ENCODE measurements at places on chromosomes 16 and 17.

DNA sequence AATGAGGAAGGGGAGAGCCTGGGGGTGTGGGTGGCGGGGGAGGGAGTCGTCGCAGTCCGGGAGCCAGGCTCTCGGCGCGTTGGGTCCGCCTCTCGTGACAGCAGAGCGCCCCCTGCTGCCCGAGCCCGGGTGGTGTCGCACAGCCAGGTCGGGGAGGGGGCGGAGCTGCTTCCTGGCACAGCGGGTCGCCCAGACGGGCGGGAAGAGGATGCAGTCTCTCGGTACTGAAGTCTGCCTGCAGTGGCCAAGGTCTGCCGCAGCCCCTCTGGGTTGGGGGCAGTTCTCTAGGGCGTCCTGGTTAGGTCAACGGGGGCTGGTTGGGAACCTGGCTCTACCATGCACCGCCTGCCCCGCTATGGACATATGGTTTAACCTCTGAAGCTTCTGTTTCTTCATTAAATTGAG, 38.2 kb upstream of the CCDC182 start:
- DNase-seq = peak; percentile 36

DNA sequence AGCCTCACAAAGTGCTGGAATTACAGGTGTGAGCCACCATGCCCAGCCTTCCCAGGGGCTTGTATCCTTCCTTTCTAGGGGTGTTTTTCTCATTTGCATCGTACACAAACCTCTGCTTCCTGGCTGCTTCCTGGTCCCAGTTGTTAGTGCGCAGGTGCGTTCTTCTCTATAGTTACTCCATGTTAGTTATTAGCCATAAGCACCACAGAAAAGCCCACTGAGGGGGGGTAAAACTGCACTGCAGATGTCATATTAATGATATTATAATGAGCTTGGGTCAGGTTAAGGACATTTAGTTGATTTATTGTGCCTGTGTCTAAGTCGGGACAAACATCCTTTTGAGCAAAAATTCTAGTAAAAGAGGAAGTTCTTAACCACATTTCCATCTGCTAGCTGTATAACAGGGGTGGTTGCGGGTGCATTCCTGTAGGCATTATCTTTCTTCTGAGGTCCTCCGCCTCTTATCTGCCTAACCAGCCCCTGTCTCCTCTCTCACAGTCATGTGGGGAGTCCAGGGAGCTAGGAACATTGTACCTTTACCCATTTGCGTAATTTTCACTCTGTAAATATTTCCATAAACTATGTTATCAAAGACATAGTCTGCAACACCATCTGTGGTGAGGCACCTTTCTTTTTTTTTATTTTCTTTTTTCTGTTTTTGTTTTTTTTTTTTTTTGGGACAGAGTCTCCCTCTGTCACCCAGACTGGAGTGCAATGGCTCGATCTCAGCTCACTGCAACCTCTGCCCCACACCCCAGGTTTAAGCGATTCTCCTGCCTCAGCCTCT, 23.6 kb upstream of the ATF7IP2 start:
- DNase-seq = no peak

DNA sequence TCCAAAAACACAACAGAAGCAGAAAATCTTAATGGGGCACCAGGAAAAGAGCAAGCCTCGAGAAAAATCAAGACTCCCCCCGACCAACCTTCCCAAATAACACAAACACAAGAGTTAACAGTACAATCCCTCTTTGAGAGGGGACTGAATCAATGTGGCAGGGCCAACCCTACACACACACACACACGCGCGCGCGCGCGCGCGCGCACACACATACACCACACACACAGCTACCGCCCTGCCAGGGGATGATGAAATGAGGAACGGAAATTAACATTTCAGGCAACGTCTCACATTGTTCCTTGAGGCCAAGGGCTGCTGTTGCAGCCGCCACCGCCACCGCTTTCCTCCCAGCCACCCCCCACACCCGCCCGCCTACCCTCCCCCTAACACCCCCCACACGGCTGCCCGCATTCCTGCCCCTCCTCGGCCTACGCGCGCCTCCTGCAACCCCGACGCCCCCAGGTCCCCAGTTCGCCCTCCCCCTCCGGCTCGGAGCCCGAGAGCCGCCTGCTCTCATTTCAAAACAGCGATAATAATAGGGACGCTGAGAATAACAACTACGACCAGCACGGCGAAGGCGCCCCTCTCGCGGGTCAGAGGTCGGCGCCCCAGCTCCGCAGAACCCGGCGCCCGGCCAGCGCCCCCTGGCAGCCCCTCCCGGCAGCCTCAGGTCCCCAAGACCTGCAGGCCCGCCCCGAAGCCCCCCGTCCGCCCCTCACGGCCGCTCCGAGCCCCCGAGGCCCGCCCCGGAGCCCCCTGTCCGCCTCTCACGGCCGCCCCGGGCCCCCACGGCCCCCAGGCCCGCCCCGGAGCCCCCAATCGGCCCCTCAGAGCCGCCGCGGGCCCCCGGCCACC, 1.1 kb downstream of the ANKRD11 start:
- DNase-seq = peak; percentile 61

GRCh38 chr16:60405286-60405685, 1631.0 kb downstream of the CDH8 start:
- no peak for DNase-seq

GRCh38 chr17:81453712-81454111, 58.5 kb downstream of the BAHCC1 start:
- no peak for DNase-seq

DNA sequence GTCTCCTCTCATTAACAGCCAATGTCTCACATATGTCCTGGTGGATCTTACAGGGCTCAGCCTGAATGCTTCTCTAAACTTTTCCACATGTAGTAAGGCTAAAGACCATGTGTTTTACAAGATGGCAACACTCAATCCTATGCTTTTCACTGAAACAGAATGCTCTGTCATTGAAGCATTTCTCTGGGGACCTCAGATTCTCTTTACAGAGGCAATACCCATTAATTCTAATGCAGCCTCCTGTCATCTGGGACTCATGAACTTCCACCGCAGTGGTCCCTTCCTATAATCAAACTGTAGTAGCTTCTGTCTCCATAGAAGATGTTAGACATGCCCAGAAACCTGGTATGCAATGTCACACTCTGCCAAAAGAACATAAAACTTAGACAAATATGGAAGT, 926.6 kb upstream of the RBFOX1 start:
- DNase-seq = no peak

DNA sequence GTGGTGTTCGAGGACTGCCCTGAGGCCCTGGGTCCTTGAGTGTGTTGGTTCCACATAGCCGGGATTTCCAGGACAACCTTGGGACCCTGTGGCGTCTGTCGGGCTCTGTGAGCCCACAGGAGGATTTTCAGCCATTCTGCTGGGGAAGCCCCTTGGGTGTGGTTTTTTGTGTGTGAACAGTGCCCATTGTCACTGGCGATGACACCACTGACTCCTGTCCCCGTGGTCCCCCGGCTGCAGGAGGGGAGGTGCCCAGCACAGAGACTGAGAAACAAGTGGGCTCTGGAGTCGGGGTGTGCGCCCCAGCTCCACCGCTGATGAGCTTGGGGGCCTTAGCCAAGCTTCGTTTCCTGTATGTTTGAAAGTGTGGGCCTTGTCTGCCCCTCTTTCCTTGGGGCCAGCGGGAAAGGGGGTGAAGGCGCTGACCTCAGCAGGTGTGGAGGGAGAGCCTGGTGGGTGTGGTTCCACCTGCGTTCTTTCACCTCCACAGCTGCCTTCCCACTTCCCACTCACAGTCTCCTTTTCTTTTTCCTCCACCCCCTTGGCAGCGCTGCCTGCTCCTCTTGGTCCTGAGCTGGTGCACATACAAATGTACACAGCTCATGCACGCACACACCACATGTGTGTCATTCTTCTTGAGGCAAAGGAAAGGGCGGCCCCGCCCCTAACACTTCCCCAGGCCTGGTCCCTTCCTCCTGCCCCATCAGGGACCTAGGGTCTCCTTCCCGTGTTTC, 16.1 kb downstream of the MGRN1 start:
- DNase-seq = no peak

GRCh38 chr17:14622615-14623101, 321.8 kb downstream of the HS3ST3B1 start:
- DNase-seq = no peak

DNA sequence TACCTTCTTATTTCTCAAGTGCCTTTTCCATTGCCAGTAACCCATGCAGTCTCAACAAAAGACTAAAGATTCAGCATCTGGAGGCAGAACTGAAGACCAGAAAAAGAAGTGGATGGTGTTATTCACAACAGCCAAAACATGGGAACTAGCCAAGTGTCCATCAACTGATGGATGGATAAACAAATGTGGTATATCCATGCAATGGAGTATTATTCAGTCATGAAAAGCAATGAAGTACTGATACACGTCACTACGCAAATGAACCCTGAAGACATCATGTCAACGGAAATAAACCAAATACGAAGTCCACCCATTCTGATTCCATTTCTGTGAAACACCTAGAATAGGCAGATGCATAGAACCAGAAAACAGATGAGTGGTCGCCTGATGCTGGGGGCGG, 25.6 kb downstream of the GAS7 start:
- DNase-seq = no peak

DNA sequence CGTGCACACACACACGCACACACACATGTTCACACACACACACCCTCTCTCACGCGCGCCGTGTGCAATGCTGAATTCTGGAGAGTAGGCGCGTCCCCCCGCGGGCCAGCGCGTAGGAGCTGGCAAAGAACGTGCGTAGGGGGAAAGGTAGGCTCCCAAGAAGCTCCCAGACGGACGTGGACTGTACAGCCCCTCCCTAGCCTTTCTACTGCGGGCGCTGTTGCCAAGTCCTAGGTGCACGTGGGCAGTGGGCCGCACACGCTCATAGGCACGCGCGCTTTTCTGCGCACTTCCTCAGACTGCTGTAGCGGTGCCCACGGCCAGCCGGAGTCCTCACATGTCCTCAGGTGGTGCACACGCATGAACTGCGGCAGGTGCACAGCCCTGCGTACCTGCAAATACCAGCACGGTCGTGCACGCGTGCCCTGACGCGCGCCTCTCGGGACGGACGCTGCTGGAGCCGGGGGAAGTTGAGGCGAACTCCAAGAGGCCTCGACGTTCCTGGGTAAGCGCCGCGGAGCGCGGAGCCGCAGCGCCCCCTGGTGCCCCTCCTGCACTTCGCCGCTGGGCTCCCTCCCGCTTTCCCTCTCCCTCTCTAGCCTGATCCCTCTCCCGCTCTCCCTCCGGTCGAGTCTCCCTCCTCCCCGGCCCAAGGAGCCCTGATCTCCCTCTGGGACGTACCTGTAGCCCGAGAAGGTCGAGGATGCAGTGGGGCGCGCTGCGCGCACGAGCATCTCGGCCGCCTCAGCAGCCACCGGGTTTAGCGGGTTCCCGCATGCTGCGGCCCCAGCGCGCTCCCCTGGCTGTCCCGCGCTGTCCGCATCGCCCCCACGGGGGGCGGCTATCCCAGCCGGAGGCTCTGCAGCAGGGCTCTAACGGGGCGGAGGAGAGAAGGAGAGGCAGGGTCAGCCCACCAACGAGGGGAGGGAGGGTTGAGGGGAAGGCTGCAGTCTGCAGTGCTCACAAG, 749 bp downstream of the GRIN2A start:
- peak; percentile 13 for DNase-seq

- no peak for DNase-seq
Observed at GRCh38 chr16:12435730-12436129, 368.0 kb downstream of the CPPED1 start.

- no peak for DNase-seq
Observed at GRCh38 chr17:9162275-9162985, 141.1 kb downstream of the NTN1 start.

DNA sequence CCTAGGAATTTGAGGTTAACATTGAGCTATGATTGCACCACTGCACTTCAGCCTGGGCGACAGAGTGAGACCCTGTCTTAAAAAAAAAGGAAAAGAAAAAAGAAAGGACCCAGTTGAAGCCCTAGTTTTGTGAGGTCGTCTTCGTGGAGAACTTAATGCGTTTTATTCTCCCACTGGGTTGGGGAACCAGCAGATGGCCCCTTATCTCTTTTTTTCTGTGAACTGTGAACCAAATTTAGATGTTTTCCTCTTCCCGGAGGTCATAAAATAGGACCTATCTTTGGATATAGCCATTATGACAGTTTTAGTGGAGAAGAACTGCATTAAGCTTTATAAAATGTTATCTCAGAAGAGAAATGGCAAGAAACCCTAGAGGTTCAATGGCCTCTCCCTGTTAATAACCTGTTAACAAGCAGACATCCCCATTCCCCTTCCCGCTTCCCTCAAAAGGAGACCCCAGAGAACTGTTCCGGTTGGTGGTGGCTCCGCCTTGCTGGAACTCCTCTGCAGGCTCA, 23.5 kb downstream of the KIAA0513 start:
- no peak for DNase-seq

DNA sequence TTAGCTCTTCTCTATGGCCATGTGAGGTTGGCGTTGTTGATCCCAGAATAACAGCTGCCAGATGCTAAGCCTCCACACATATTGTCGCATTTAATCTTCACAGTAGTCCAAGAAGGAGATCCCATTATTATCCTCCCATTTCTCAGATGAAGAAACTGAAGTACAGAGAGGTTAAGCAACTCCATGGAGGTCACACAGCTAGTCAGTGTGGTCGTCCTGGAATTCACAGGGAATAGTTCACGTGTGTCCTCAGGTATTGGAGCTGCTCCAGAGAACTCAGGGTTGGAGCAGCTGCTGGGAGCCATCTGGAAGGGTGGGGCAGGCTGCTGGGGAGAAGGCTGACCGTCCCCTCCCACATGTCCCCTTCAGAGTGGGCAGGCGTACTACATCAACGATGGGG, 19.5 kb downstream of the SDR42E2 start:
- DNase-seq = no peak

- DNase-seq = no peak
Observed at GRCh38 chr17:63549289-63549945, 860 bp upstream of the DCAF7 start.

DNA sequence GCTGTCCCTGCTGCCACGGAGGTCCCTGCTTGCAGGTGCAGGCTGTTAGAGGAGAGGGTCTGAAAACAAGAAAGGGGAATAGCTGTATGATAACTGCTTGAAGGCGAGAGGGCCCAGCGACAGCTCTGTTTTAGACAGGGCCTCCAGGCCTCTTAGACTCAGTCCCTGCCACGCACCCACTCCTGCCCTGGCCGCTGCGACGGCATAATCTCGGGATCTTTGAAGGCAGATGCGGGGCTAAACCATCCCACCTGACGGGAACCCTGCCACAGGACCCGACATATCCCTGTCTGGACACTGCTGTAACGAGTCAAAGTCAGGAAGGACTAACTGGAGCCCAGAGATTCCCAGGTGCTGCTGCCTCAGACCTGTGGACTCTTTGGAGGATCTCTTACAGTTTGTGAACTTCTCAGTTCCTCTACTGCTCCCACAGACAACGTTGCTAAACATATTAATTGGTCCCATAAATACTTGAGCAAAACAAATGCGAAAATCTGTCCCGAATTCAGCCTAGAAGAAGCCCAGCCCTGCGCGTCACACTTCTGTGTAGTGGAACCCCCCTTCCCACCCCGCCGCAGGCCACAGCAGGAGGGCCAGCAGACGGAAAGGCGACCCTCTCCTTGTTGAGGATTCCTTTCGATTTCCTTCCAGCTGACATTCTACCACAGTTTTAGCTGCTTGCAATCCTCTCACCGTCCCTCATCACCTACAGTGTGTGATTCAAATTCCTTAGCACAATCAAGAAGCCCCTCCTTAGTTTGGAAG, 998 bp upstream of the TMEM11 start:
- DNase-seq = no peak

- DNase-seq = no peak
Observed at GRCh38 chr17:6688944-6689343, 24.2 kb downstream of the SLC13A5 start.

All from stimulated activated CD4-positive, alpha-beta T cell treated with anti-CD3 and anti-CD28 coated beads, Interleukin-1b, Interleukin-23, amount 100 ng/mL, for 1 hour (primary cell).